ENCODE measurements at places on chromosomes 1 and 21.
A peak's percentile ranks its signal among the peaks of the same experiment; 100 is the strongest.

- peak; percentile 50 for DNase-seq
These were observed 29.1 kb downstream of the TEX35 start for GRCh38 chr1:178541829-178542553.

DNA sequence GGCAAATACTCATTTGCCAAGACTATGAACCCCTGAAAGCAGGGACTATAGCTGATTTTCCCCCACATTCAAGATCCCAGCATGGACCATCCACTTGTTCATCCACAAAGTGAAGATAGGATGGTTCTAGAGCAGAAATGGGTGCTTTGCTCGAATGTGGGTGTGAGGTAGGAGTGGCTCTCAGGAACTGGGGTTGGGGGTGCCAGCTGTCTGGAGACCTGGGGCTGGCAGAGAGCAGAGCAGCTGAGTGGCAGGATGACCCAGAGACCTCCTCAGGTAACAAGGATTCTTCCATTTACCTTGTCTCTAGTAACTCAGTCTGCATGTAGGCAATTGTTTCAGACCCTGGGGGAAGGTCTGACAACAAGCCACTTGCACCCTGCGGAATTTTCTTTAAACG, 6.0 kb downstream of the S100A9 start:
- no peak for DNase-seq

DNA sequence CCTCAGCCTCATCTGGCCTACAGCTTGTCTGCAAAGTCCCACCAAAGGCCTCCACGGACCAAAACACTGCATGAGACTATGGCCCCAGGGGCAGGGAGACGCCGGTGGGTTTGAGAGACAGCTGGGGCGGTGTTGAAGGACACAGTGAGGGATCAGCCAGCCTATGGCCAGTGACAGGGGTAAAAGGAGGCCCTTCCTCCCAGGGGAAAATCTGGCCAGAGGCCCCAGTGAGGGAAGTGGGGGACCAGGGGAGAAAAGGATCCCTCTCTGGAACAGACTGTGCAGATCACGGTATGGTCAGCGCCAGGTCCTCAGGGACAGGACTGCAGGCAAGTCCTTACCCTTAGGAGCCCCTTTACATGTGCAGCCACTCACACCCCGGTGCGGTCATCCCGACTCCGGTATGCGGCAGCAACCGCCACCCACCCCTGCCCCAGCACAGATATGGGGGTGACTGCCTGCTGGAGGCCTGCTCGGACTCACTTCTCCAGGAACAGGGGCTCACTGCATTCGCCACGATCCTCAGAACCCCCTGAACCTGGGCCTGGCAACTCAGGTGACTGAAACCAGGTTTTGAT, 1.3 kb downstream of the CERS2 start:
- no peak for DNase-seq

- DNase-seq = no peak
These were observed 657.6 kb downstream of the LMO4 start for GRCh38 chr1:87986130-87986866.

DNA sequence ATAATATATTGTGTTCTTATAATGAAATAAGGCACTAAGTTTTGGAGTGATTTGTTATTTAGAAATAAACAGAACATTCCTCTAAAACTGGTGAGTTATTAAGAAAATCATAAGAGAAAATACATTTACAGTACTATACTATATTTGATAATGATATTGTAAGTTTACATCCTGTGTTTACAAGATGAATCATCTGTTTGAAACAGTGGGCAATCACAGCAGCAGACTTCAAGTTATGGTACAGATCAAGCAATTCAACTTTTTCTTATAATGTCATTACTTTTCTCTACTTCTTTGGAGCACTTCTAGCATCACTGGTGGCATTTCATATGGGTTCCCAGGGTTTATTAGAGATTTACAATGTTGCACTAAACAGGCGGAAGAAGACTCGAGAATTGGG, 86.5 kb upstream of the BRINP3 start:
- no peak for DNase-seq
